ENCODE measurements at places on chromosomes 4 and X.

- peaks cover 92% of the 10 kb centered on the region for H3K4me1 ChIP-seq
- DNase-seq, result no peak
- H3K27me3 ChIP-seq, result no peaks in the 10 kb centered on the region
- H3K4me3 ChIP-seq, result no peak overlapping the region
- peak overlapping the region; percentile 96 for H3K27ac ChIP-seq
These were observed 80.6 kb downstream of the AFF1 start for GRCh38 chr4:87015416-87015815.

- no peak for DNase-seq
- H3K36me3 ChIP-seq, result no peaks in the 10 kb centered on the region
- H3K4me1 ChIP-seq, result peaks cover 7% of the 10 kb centered on the region
- H3K27ac ChIP-seq, result no peak overlapping the region
These were observed 12.3 kb downstream of the FHL1 start for GRCh38 chrX:136159611-136160025.

- H3K4me3 ChIP-seq, result no peak overlapping the region
- H3K27ac ChIP-seq, result no peak overlapping the region
- no peak for DNase-seq
These were observed 192.4 kb upstream of the NEIL3 start for GRCh38 chr4:177117256-177117655.

DNA sequence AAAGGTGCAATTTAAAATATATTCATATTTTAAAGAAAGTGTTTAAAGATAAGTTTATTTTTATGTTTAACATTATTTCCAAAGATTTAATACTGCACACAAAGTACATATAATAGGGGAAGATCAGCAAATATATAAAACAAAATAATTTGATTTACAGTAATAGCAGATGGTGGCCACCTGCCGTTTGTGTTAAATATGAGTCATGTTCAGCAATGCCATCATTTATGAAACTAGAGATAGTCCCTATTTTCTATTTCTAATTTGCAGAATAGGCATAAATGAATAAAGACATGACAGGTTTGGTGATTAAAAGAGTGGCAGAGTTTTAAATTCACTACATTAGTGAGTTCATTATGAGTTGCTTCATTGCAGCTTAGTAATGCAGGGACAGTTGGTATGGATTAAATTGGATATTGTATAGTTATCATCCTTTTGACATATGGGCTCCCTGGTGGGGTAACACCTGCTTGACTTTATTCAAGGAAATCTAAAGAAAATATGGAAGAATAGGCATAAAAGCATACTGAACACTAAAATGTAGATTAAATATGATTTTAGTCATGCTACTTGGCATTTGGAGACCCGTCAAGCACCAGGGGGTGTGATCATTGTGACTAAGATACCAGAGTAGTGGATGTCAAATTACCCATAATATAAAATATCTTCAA is 78.8 kb upstream of the BANK1 start:
- H3K36me3 ChIP-seq, result no peaks in the 10 kb centered on the region
- H3K27me3 ChIP-seq, result no peaks in the 10 kb centered on the region
- H3K4me3 ChIP-seq, result no peak overlapping the region
- no peak overlapping the region for H3K27ac ChIP-seq

GRCh38 chr4:27023366-27023765 is 162.7 kb downstream of the STIM2 start:
- no peaks in the 10 kb centered on the region for H3K27me3 ChIP-seq
- H3K4me3 ChIP-seq, result no peak overlapping the region
- H3K36me3 ChIP-seq, result no peaks in the 10 kb centered on the region
- H3K27ac ChIP-seq, result no peak overlapping the region

All from vagina (tissue), 2 donors.